ENCODE measurements at places on chromosomes 1 and 21.
A peak's percentile ranks its signal among the peaks of the same experiment; 100 is the strongest.

- DNase-seq = no peak
Observed at GRCh38 chr1:33299461-33300155, 21.3 kb downstream of the A3GALT2 start.

- no peak for DNase-seq
Observed at GRCh38 chr1:21251773-21252471, 38.3 kb downstream of the ECE1 start.

GRCh38 chr1:59151387-59151761 is 145.5 kb upstream of the FGGY start:
- no peak for DNase-seq

GRCh38 chr1:244782056-244782455 is 53.4 kb upstream of the COX20 start:
- DNase-seq = no peak

GRCh38 chr21:37375866-37376574 is 9.4 kb downstream of the DYRK1A start:
- no peak for DNase-seq

GRCh38 chr1:17579951-17580939 is 40.7 kb downstream of the ARHGEF10L start:
- no peak for DNase-seq

GRCh38 chr21:36186081-36186480 is 29.5 kb downstream of the DOP1B start:
- DNase-seq = no peak

- peak; percentile 29 for DNase-seq
Observed at GRCh38 chr1:19643602-19644394, at the start of gene NBL1. NBL1 (plus strand) TSS chr1:19644311; CDS start chr1:19655031, 10,720 bp downstream.

DNA sequence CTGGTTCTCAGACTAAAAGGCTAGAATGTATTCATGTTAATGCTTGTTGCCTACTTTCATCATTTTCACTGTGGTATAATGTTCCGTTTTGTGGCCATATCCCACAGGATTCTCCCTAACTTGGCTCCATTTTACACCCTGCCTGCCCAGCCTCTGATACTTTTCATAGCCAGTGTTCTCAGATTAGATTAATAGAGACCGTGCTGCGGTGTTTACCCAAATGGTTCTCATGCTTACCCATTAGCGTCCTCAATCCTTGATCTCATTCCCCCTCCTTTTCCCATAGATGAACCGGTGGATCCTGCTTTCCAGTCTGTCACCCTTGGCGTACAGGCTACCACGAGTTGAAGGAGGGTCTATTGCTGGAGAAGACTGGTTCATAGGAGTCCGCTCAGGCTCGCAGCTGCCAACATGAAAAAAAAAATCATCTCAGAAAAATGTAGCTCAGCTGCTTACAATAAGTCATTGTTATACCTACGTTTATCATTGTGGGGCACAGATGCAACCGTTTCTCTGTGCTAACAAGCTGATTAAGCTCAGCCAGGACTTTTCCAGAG is 78.7 kb downstream of the SETD4 start:
- DNase-seq = no peak

DNA sequence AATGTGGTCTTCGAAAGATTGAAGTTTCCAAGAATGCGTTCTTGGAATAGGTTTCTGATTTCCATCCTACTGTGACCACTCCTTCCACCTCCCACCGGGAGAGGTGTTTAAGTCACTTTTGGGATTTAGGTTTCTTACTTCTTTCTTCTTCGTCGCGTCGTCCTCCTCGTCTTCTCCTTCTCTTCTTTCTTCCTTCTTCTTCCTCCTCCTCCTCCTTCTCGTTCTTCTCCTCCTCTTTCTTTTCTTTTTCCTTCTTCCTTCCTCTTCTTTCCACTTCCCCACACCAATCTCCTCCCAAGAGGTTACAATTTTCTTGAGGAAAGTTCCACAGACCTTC is 2.1 kb downstream of the CACHD1 start:
- no peak for DNase-seq
